ENCODE measurements at places on chromosomes 4 and X. TPM values are rescaled to one million over a fixed set of nuclear protein-coding genes. Genes with fewer than 3 reads are reported as not detected.

DNA sequence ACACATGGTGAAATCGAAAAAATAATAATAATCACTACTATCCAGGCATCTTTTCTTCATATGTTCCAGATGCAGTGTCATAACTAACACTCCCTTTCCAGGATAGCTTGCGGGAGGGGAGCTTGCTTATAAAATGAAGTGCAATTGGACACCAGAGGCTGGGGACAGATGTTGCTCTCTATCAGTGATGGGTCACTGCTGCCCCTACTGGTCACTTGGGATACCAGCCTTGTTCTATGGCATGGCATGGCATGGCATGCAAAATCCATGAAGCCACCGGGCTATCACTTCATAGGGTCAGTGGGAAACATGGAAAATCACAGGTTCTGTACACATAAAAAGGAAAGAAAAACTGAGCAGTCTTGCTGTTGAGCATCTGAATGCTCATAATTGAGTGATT lies 168.1 kb downstream of the GLRA2 start:
- DNase-seq = no peak

DNA sequence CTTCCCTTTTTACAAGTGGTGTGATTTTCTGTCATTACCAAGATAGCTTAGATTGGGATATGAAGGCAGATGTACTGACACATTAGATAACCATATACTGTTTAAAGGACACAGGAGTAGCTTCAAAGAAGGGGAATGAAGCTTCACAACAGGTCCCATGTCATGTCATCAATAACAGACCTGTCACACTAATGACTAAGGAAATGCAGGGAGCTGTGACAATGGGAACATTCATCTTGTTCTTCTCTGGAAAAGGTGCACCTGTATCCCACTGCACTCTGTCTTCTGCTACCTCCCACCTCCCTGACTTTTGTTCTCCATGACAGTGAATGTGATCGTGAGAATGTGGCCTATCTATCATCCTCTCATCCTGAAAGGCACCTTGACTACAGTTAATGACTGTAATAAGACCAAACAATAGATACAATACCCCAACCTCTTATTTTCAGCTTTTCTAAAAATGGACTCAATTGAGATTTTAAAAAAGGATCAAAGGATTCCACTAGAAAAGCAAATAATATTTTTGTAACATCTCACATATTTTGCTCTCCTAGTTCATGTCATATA lies 472.5 kb downstream of the STPG2 start:
- no peak for DNase-seq

DNA sequence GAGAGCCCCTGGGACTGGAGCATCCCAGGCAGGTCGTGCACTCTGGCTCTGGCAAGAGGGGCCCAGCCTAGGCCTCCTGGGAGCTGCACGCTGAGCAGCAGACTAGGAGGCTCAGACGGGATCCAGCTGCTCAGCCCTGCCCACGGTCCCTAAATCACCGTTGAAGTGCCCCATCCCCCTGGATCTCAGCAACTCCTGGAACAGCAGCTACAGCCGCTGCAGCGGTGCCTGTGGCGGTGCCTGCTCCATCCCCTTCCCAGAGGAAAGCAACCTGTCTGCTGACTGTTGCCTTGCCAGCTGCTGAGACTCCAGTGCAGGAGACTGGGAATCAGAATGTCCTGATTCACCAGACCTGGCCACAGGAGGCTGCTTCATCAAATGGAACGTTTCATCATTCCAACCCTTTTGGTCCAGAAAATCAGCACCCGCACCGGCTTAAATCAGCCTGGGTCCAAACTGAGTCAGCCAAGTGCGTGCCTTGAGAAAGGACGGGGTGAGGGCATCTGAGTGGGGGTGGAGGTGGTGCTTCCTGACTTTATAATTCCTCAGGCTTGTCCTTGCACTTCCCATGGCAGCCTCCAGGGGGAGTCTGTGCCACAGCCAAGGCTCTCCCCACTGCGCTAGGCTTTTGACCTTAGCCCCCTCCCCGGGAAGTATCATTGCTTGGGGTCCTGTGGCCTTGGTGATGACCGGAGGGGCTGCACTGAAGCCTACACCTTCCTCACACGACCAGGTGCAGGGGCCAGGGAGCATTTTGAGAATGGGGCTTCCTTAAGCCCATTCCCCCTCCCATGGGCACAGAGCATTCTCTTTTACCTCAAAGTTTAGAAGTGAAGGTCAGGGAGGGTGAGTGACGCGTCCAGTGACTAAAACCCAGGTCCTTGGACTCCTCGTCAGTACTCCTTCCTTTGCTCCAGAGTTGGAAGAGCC lies 6.5 kb downstream of the ZNF185 start:
- DNase-seq = peak; percentile 43

DNA sequence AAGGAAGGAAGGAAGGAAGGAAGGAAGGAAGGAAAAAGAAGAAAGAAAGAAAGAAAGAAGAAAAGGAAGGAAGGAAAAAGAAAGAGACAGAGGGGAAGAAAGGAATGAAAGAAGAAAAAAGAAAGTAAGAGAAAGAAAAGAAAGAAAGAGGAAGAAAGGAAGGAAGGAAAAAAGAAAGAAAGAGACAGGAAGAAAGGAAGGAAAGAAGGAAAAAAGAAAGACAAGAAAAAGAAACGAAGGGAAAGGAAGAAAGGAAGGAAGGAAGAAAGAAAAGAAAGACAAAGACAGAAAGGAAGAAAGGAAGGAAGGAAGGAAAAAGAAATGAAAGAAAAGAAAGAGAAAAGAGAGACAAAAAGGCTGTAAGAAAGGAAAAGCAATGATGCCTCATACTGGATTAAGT lies 101.1 kb upstream of the PPP2R3B start:
- DNase-seq = no peak

- DNase-seq = no peak
These were observed 39.6 kb downstream of the TMEM164 start for GRCh38 chrX:110042496-110042895.

- peak; percentile 58 for DNase-seq
These were observed at the start of gene C4orf36 for GRCh38 chr4:86891762-86892635. Gene C4orf36, minus strand, starts transcription at chr4:86892422. Its CDS starts 902 bp downstream, at chr4:86891520.

ATP8A1 gene
- 5.1 TPM for total RNA-seq

GPM6B gene
- 6.8 TPM for total RNA-seq

MSANTD1 gene
- total RNA-seq = 1.2 TPM

GPR82 gene
- 1.2 TPM for total RNA-seq

CHM gene
- 15.3 TPM for total RNA-seq

GLRB gene
- total RNA-seq = 2.7 TPM

AVPR2 gene
- 1.1 TPM for total RNA-seq

Measured in mucosa of gallbladder (tissue), 1 donor.